ENCODE measurements at places on chromosomes 11 and 22. TPM values are rescaled to one million over a fixed set of nuclear protein-coding genes. Genes with fewer than 3 reads are reported as not detected.

Gene RBMXL2
- not detected for total RNA-seq

Gene SNX32
- total RNA-seq: 1.6 TPM

Gene FXYD2
- total RNA-seq: not detected

Gene FAM180B
- not detected for total RNA-seq

Gene PTPRCAP
- total RNA-seq: 0.45 TPM

Gene CDC42EP2
- 4.7 TPM for total RNA-seq

GRCh38 chr11:67355023-67355793 is 1.9 kb upstream of the POLD4 start:
- DNase-seq: no peak

DNA sequence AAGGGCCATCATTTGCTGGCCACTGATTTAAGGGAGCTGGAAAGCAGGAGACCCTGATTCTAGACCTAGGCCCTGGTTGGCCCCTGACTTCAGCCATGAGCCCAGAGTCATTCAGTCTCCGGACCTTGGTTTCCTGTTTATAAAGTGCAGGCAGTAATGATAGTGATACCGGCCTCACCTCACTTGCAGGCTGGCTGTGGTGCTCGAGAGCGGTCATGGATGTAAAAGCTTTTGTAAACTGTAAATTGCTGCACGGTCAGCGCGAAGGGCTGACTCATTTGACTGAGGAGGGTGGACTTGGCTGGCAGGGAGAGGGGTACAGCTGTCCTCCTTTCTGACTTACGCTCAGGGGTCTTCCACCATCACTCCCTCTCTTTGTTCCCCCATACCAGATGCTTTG is 37.4 kb downstream of the FBLN1 start:
- DNase-seq: no peak

- DNase-seq: peak; percentile 95
Observed at GRCh38 chr11:65606876-65607613, 7.0 kb downstream of the MAP3K11 start.

DNA sequence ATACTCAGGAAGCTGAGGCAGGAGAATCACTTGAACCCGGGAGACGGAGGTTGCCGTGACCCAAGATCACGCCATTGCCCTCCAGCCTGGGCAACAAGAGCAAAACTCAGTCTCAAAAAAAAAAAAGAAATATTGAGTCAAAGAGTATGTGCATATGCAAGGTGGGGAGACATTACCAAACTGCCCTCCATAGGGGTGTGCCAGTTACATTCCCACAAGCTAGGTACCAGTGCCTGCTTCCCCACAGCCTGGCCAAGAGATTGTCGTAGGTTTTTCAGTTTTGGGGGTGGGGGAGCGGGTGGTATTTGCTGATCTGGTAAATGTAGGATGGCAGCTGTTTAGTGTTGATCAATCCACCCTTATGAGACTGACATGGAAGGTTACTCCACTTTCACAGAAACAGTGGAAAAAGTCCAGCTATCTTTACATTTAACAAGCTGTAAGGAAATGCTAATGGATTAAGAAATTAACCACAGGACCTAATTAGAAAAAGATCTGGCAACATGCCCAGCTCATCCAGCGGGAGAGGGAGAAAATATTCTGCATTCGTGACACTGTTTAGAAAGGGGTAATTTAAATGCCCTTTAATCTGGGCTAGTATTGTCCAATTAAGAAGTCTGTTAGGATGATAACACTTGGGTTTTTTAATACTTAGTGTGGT is 89.4 kb downstream of the PACS1 start:
- no peak for DNase-seq

DNA sequence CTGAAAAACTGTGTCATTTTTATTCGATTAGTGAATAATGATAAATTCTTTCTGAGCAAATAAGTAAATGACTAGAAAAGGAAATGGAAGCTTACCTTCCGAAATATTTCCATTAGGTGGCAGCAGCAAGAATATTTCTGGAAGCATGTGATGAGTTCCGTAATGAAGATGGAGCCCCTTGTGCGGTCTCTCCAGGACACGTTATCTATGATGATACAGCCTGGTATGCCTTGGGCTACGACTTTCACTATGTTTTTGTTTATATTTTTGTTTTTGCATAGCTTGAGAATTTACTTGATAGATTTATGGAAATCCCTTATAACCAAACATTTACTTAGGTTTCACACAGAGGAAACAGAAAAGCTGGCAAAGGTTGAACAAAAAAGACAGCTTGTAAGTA is 25.7 kb downstream of the CASP5 start:
- peak; percentile 50 for DNase-seq

GRCh38 chr11:75031771-75032549 is 43.2 kb downstream of the NEU3 start:
- DNase-seq: peak; percentile 72

- DNase-seq: peak; percentile 67
Observed at GRCh38 chr22:42376711-42377554, 55.3 kb downstream of the NFAM1 start.
